Stimulated activated CD8-positive, alpha-beta memory T cell treated with anti-CD3 and anti-CD28 coated beads, Interleukin-7, amount 100 ng/mL, for 4 hours (primary cell): ENCODE measurements at places on chromosomes 4 and X.

DNA sequence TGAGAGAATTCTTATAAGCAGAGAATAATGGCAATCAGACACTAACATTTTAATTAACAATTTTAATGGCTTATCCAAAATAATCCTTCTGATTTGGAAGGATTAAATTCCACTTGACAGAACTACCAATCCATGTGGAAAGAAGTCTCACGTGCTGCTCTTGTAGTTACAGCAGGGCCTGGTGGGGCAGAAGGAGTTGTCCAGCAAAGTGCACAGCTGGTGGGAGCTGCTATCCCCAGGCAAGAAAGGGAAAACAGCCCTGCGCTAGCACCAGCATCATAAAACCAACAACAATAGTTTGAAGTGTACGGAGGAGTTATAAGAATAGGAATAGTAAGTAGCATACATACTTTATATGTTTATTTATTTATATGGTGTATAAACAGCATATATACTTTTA, 127.4 kb upstream of the TRIM2 start:
- DNase-seq = no peak

GRCh38 chrX:42443267-42443666, 334.7 kb downstream of the PPP1R2C start:
- no peak for DNase-seq

DNA sequence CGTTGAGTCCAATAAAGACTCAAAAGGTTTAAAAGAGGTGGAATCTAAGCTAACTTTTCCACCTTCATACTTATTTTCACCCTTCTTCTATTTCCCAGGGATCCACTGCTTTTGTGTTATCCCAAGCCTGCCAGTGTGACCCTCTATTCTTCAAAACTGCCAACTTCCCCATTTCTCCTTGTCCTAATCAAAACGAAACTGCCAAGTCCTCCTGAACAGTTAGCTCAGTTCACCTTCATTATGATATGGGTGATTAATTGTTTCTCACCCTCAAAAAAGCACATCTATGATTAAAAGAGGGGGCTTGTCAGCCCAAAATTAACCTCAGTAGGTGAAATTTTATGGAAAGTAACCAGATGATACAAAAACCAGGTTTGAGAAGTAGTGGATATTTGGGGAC, 108.4 kb downstream of the GUCY2F start:
- no peak for DNase-seq

- no peak for DNase-seq
These were observed 6.6 kb downstream of the EFNB1 start for GRCh38 chrX:68835468-68835867.

- DNase-seq = no peak
These were observed 134.5 kb upstream of the TAPT1 start for GRCh38 chr4:16360694-16361262.

GRCh38 chrX:15146515-15146914, 123.4 kb downstream of the ASB9 start:
- no peak for DNase-seq

- DNase-seq = no peak
These were observed 44.6 kb upstream of the MAGEC2 start for GRCh38 chrX:142249721-142250120.

- no peak for DNase-seq
These were observed 10.9 kb downstream of the GPAT3 start for GRCh38 chr4:83546786-83547185.

DNA sequence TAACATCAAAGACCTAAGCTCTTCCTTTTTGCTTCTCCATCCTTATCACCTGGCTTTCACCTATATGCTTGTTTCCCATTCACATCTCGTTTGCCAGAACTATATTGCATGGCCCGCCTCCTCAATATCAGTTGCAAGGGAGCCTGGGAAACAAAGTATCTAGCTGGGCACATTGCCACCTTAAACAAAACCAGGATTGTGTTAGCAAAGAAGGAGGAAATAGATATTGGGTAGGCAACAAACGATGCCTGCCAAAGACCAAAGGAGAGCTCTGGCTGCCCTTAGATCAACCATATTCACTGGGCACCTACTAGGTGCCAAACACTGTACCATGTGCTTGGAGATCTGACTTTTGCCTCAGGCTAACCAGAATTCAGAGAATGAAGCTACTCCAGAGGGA, 107.5 kb downstream of the GRIA3 start:
- DNase-seq = no peak

DNA sequence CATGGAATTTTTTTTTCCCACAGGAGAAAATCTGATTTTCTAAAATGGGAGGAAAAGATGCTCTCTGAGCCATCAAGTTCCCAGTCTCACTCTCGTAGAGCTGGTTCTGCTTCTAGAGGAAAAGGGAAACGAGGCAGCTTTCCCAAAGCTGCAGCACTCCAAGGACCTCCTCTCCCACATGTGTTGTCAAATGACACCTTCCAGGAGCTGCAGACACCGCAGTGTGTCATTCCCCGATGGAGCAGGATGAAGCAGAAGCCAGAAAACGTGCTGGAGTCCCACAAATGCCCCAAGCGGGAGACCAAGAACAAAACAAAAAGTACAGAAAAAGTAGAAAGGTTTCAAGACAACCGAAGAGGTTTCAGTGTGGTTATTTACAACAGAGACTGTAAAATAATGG, 348.1 kb downstream of the ARHGAP10 start:
- no peak for DNase-seq

GRCh38 chr4:53055274-53055673, 193.2 kb downstream of the RASL11B start:
- no peak for DNase-seq

DNA sequence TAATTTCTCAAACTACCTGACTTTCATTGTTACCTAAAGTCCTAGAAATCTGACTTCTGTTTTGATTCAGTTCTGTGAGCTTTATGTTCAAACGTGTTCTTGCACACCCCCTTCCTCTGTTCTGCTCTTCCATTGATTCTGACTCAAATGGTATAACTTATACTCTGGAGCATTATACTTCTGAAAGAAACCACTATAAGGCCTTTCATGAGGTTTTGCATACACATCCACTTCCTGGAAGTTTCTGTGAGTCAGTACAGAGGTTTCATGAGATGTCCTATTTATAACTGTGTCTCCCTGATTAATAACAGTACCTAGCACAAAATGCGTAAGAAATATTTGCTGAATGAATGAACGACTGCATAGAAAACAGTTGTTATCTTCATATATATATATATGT, 540.2 kb upstream of the CT83 start:
- no peak for DNase-seq

- no peak for DNase-seq
These were observed 121.2 kb upstream of the GUCY1A1 start for GRCh38 chr4:155545456-155545855.

- no peak for DNase-seq
These were observed 1668.1 kb upstream of the AGA start for GRCh38 chr4:179110356-179110755.

GRCh38 chr4:144787365-144788258, 141.7 kb downstream of the HHIP start:
- DNase-seq = no peak

- no peak for DNase-seq
These were observed 709.1 kb downstream of the FAT4 start for GRCh38 chr4:126023896-126024295.

GRCh38 chr4:42710329-42710728, 53.4 kb upstream of the ATP8A1 start:
- DNase-seq = no peak
